ENCODE measurements at places on chromosomes 5 and 9.
A peak's percentile ranks its signal among the peaks of the same experiment; 100 is the strongest.

DNA sequence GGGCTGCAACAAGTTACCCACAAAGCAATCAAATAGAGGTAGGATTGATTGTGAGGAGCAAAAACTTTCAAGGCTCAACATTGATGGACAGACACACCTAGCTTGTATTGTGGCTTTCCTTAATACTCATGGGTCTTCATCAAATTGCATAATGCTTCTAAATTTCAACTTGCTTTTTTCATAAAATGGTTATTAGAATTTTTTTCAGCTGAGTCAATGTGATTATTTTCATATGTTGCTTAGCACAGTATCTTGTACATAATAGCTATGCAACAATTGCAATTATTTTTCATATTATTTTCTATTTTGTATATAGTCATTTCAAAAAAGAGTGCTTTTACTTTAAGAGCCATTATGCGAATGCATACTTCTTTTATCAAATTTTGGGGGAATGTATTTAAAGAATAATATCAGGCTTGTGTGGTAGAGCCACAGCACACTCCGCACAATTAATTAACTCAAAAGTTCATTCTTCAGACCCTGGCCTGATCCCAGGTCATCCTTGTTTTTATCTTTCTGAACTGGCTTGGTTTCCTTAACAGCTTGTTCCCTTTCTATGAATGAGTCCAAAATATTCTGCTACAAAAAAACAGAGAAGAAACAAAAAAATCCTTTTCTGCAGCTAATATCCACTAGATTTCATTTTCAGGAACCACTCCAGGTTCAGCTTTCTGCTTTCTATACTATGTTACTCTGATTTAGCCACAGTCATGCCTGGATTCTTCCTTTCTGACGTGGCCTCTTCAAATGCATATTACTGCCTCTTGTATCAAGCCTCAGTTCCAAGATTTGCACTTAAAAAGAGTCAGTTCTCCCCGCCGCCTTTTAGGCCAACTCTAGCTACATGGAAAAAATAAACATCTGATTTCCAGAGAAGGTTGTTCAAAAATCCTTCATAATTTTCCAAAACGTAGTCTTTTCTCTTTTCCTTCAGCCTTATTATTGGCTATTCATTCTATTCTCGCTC is 45.3 kb upstream of the CDH9 start:
- no peak for DNase-seq

DNA sequence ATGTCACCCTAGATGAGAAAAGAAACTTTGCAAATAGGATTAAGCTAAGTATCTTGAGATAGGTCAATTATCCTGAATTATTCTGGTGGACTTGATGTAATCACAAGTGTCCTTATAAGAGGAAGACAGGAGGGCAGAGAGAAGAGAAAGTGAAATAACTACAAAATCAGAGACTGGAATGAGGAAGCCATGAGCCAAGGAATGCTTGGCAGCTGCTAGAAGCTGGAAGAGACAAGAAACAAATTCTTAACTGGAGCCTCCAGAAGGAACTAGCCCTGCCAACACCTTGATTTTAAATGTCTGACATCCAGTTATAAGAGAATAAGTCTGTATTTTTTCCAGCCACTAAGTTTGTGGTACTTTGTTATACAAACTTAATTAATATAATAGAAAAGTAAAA is 480.0 kb downstream of the NR2F1-AS1 start:
- no peak for DNase-seq

DNA sequence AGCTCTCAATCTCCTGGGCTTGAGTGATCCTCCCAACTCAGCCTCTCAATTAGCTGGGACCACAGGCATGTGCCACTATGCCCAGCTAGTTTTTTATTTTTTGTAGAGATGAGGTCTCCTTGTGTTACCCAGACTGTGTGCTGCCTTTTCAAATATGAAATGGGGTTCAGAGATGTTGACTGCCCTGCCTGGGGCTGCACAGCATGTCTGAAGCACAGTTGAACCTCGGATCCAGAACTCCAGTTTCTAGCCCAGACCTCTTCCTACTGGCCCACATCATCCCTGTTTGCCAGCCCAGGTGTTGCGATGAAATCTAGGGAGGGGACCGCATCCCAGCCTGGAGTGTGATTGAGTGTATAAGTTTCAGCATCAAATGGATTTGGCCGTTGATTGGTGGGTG is 69.4 kb downstream of the HMCN2 start:
- no peak for DNase-seq

- no peak for DNase-seq
Measured at GRCh38 chr9:77935974-77936373, 95.6 kb downstream of the GNAQ start.

DNA sequence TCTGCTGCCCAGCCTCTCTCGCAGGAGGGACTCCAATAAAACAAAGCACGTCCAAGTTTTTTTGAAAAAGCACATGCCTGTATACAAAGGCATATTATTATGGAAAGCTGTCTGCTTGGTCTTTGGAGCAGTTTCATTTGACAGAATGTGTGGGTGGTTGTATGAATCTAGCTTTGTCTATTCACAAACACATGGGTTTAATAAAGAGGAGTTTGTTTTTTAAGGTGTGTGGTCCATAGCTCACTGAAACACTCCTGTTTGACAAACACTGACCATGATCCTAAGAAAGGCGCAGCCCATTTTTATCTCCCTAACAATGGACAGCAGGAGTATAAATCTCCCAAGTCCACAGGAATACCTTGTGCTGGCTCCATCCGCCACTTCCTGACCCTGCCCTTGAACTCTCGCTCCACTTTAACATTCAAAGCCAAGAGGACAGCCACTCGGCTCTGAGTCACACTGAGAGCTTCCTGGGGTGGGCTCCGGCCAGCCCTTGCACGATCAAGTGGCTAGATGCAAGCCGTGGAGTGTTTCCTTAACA is 371.9 kb downstream of the EBF1 start:
- DNase-seq: peak; percentile 36

DNA sequence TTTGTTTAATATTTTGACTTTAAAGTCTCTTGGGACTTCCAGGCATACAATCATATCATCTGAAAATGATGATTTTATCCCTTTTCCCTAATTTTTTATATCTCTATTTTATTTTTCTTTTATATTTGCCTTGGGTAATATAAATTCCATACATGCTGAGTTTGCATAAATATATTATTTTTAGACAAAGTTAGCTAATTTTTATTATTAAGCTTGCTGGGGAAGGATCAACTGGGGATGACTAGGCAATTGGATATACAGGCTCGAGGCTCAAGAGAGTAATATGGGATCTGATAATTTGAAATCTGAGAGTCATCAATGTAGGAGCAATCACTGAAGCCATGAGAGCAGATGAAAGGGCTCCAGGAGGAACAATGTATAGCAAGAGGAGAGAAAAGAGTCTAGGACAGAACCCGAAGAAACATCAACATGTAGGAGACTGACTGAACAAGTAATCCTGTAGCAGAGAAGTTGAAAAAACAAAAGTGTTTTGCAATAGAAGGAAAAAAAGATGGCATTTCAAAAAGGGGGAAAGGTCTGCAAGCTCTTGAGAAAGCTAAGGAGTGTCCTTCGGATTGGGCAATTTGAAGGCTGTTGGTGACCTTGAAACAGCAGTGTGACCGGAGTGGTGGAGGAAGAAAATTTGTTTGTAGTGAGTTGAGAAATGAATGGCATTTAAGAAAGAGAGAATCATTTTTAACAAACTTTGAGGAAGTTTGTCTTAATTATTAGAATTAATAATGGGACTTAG is 17.0 kb upstream of the RHOBTB3 start:
- no peak for DNase-seq

- DNase-seq: no peak
Measured at GRCh38 chr5:643351-643801, 31.2 kb downstream of the CEP72 start.

DNA sequence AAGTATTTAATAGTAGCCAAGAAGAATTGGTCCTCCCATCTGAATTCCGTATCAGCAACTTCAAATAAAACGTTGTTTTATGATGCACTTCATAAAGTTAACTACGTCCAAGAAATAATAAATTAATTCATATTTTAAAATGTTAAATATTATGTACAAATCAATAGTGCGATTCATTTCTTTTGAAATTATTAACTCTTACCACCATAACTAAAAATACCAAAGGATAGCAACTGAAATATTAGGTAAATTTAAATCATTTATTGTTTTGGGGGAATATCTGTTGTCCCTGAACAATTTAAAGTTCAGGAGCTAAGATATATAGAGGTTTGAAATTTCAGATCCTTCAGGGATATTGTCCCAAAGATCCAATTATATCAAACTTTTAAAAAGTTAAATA is at the start of gene OR2K2:
OR2K2 (minus strand) TSS at position 101 of the 400 bp plus-strand sequence. CDS start 1,791 bp downstream, outside the sequence.
- DNase-seq: no peak

DNA sequence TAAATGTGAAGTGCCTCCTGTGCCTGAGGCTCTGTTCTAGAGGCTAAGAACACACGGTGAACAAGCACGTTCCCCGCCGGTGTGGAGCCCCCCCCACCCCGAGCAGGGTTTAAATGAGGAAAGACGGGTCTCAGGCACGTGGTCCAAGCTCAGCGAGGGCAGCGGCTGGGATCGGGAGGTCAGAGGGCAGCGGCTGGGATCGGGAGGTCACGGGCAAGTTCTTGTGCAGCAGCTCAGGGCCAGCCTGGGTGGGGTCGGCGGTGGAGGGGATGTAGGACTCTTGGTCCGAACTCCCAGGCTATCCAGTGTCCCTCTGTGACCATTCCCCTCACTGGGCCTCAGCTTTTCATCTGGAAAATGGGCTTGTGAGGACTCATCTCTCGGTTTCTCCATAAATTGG is 2.7 kb upstream of the GBGT1 start:
- DNase-seq: no peak

GRCh38 chr5:130514984-130515690 is 610.9 kb downstream of the CHSY3 start:
- DNase-seq: peak; percentile 17

DNA sequence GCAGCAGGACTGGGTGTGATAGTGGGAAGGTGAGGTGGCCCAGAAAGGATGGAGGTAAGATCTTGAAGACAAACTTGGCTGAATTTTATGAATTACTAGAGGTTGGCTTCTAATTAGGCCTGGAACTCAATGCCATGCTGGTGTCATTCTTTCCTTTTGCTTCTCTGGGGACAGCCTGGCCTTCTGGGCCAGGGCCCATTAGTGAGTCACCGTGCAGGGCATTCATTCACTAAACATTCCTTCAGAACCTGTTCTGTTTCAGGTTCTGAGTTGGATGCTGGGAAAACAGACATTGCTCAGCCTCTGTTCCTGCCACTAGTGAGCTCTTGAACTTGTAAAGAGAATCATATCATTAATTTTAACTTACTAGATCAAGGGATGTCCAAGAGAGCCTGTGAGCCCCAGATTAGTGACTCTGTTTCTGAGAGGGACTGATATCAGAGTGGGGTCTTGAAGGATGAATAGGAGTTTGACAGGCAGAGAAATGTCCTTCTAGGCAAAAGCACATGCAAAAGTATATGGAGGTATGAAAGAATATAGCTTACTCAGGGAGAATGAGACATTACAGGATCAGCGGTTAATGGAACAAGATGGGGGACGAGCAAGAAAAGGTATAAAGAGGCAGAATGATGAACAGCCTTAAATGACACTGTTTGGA is 66.5 kb downstream of the LHX2 start:
- DNase-seq: peak; percentile 74

DNA sequence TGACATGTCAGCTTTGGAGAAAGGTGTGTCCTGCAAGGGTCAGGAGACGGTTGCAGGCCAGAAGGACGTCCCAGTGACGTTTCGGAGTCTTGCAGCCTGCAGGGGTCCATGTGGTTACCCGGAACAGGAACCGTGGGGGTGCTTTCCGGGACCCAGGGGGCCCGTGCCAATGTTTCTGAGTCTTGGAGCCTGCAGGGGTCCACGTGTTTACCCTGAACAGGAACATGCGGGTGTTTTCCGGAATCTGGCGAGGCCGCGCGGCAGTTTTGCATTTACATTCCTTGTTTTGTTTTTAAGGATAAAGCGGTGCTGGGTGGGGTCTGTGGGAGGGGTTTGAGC is 30.6 kb downstream of the NKD2 start:
- no peak for DNase-seq

DNA sequence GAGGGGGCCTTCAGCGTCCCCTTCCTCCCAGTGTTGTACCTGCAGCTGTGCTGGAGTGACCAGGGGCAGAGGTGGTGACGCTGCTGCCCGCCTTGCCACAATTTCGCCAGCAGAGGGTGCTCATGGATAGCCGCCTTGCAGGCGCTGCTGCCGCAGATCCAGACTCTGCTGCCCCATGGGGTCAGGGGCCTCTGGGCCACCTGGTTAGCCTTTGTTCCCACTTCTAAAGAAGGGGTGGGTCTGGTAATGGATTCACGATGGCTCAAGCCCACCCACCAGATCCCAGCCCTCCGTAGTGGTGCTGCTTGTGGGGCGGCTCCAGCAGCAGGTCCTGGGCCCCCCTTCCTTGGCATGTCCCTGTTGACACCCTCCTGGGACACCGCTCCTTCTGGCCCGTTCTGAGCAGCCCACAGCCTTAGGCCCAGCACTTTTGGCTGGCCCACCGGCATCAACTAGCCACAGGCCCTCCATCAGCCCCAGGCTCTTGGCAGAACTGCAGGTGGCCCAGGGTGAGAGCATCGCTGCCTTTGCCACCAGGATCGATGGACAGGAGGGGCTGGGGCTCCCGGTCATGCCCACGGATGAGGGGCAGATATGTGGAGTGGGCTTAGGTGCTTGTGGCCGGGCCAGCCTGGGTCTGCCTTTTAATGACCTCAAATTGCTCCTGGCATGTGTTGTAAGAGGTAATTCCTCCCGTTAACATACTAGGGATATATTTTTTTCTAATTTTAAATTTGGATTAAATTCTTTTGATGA is 57.2 kb downstream of the COL5A1 start:
- peak; percentile 98 for DNase-seq

DNA sequence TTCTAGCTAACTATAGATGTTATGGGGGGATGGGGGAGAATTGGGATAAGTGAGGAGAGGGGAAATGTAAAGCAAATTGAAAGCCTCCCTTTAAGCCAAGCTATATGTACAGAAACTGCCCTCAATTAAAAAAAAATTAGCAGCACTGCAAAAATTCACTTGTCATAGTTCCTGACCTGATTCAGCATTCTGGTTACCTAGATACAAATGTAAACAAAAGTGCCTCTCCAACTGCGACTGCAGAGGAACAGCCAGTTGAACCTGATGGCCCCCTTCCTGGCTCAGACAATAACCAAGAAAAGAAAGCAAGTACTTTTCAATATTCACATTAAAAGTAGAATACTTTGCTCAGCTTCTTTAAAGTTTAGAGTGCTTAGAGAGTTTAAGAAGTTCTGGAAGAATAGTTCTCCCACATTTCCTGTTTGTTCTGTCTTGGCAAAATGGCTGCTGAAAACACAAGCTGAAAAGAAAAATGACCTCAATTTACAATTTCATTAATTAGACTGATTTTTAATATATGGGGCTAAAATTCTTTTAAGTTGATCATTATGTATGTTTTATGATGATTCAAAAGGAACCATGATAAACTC is 1.5 kb downstream of the FAM81B start:
- DNase-seq: no peak

DNA sequence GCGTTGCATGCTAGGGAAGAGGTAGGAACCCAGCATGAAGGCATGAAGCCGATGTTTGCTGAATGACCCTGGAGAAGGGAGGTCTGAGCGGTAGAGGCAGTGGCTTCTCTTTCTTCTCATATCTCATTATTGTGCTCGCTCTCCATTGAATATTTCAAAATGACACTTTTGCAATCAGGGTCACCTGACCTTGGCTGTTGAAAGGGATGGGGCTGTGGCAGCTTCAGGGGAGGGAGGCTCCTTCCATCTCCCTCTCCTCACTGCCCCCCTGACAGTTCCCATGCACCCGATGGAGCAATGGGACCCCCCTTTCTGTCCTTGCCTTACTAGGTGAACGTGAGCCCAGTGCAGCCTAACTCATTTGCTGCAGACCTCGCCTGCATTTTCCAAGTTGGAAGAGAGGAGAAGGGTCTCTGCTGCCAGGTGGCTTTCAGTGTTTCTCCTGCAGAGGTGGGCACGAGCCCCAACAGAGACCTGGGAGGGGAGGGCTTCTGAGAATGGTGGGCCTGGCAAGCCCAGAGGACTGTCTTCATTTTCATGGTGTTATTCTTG is 17.9 kb downstream of the STC2 start:
- DNase-seq: peak; percentile 50

GRCh38 chr5:42566652-42567295 is 143.5 kb downstream of the GHR start:
- no peak for DNase-seq
